ENCODE measurements at places on chromosomes 7 and 10.

DNA sequence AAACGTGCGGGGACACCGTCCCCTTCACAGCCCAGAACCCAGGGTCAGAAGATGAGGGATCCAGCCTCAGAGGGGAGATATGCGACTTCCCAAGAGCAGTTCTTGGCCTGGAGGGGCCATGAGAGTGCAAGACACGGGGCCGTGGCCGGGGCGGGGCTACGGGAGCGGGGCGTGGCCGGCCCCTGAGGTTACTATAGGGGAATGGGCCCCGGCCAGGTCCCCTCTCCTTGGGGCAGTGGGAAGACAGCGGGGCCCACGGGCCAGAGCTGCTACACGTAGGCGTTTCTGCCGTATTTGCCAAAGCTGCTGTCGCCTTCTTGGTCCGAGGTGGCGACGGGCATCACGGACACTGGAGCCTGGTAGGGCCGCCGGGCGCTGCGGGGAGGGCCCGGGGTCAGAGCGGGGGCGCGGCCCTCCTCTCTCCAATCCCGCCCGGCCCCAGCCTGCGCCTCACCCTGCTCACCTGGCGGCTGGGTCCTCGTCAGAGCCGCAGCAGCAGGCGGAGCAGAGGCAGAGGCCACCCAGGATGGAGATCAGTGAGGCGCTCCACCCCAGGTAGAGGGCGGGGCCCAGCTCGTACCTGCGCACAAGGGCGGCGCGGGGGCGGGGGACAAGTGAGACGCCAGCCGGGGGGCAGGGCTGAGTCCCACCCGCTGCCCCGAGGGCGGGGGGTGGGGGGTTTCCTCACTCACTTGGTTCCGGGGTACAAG is 5.3 kb downstream of the CLDN15 start:
- DNase-seq: no peak

DNA sequence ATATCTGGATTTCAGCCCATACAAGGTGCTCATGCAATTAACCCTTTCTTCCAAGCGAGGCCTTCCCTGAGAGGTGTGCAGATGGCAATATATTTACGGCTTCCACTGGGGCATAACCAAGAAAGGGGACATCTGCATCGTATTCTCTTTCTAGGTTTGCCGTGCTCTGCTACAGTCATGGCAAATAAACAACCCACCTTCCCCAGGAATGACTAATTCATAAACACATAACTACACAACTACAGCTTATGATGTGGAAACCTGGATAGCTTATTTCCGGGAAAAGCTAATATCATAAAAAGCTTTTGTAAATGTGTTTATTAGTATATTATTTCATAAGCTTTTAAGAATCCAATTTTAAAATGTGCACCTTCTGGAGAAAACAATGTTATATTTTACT is 120.0 kb downstream of the CAMK1D start:
- DNase-seq: no peak

GRCh38 chr10:76469675-76470074 is 1038.3 kb downstream of the LRMDA start:
- DNase-seq: no peak

- DNase-seq: no peak
Measured at GRCh38 chr10:50527442-50528043, 96.2 kb downstream of the SGMS1 start.

- peak; percentile 97 for DNase-seq
Measured at GRCh38 chr7:94301024-94301586, 93.6 kb upstream of the COL1A2 start.

DNA sequence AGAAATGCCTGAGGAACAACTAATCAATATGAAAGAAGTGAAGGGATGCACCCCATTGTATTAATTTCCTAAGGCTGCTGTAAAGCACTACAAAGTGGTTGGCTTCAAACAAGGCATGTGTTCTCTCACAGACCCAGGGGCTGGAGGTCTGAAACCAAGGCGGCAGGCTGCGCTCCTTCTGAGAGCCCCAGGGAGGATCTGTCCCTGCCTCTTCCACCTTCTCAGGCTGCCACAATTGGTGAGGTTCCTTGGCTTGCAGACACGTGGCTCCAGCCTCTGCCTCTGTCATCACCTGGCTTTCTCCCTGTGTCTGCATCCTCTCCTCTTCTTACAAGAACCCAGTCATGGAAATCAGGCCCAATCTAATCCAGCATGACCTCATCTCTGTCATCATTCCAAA is 110.1 kb downstream of the TNS3 start:
- DNase-seq: no peak

GRCh38 chr7:91784469-91784868 is 96.0 kb downstream of the MTERF1 start:
- peak; percentile 86 for DNase-seq

- no peak for DNase-seq
Measured at GRCh38 chr7:72447465-72448204, 35.5 kb upstream of the CALN1 start.

Measured in fibroblast of the aortic adventitia (primary cell).